Stimulated activated CD8-positive, alpha-beta memory T cell treated with anti-CD3 and anti-CD28 coated beads, Interleukin-7, amount 100 ng/mL, for 1 hour (primary cell): ENCODE measurements at places on chromosomes 1 and 21.

DNA sequence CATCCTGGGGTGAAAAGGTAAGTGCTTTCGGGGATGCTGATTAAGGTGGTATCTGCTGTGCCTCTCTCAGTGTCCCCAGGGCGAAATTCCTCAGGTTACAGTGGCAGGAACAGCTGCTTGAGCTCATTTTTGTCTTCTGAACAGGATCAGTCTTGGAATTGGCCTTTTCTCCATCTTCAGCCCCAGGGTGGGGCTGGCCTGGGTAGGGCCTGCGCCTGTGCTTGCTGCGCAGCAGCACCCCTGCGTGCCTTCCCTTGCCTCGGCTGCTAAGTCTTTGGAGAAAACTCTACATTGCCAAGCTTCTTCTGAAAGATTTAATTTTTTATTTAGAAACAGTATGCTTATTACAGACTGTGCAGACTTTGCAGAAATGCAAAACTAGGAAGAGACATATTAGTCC lies 41.7 kb downstream of the ADARB1 start:
- no peak for DNase-seq

GRCh38 chr1:39136638-39137037 lies 67.9 kb upstream of the MACF1 start:
- no peak for DNase-seq

DNA sequence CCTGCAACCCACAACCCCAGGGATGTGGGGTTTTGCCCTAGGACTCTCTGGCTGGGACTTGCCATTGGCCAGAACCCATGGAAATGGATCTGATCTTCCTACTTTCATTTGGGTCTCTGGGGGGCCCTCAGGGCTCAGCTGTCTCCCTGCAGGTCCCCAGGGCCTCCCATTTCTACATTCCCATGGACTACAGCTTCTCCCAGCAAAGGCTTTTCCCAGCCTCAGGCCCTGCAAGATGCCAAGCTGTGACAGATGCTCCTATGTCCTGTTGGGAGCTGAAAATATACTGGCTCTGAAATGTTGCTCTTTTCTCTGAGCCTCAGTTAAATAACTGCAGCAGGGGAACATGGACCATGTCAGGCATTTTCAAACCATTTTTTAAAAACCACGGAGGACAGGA lies 99.5 kb upstream of the IGSF21 start:
- DNase-seq: no peak

DNA sequence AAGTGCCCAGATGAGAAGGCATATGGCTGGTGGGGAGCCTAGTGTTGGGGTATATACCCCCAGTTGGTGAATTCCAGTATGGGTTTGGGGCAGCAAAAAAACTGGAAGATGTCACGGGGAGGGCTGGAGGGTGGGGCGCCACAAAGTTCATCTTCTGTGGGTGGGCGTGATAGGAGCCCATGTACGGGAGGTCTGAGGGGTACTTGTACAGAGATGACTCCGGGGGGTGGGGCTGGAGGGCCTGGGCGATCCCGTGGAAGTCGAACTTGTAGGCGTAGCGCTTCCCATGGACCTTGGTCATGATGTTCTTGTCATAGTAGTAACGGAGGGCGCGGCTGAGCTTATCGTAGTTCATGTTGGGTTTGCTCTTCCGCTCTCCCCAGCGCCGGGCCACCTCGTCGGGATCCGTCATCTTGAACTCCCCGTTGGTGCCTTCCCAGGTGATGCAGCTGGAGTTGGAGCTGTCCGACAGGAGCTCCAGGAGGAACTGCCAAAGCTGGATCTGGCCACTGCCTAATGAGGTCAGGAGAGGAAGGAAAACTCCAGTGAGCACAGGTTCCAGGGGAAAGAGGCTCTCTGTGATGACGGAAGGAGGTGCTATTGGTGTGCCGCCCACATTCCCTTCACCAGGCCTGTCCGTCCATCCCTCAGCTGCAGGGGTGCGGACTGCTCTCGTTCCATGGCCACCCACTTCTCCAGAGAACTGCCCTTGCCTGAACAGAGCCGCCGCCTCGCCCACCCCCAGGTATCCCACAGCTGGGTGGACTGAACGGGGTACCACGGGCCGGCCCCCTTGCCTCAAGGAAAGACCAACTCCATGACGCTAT lies 114.7 kb downstream of the ERG start:
- DNase-seq: no peak

DNA sequence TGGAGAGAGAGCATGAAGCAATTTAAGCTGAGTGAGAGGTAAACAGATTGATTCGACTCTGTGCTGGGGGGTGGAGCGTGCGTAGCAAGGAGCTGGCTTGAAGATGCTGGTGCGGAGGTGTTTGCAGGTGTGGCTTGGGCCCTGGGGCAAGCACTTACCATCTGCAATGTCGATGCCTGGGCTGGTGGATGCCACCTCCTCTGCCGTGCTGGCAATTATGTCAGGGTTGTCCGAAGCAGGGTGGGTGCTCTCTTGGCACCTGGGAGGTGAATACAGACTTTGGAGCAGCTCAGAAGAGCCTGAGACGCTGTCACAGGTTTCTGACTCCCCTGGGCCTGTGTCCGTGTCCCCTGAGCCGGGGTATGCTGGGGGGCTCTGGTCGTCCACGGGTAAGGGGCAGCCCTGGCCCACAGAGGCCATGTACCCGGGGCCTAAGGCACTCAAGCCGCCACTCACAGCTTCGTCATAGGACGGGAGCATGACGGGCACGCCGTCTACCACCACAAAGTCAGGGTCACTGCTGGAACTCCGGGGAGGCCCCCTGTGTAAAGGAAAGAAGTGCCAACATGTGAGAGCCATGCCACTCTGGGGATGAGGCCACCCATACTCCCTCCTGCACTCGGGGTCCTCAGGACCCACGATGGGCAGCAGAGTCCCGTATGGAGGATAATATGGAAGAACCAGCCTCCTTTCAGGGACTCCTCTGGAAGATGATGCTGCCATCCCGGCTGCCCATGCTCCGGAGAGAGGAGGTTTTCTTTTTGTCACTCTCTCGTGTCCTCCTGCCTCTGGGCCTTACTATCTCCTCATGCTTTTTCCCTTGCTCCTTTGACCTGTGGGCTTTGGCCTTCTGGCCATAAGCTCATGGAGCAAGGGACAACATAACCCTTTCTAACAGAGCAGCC lies 80.3 kb upstream of the TLR5 start:
- DNase-seq: no peak

DNA sequence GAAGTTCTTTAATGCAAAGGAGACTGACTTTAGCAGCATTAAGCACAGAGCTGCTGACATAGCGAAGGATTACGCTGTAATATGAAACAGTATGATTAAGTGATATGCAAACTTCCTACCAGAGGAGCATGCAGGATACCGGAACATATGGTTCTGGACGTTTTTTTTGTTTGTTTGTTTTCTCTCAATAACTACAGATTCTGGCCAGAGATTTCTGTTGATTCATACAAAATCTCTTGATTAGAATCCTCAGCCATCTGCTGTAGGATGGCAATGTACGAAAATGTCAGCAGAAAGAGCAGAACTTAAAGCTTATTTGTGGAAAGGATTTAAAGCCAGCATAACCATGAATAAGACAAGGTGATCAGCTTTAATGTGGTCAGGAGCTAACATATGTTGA lies 970.7 kb downstream of the KCNT2 start:
- DNase-seq: no peak

DNA sequence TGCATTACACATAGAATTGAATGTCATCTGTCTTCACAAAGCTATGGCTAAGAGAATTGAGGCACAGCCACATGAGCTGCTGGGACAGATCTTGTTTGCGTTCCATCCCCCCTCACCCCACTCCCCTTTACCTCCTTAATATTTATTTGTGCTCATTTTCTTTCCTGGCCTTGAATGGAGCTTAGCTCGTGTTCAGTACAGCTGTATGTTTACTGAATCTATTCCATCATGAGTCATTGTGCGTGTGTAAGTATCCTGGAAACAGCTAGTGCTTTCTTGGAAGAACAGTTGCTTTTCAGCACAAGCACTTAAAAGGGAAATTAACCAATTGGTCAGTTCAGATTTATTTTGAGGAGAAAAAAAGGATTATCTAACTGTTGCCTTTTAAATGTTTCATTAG lies 14.7 kb downstream of the PROX1 start:
- no peak for DNase-seq
